Urinary bladder (tissue), 4 donors: ENCODE measurements at places on chromosomes 7 and 10. TPM values are rescaled to one million over a fixed set of nuclear protein-coding genes. Genes with fewer than 3 reads are reported as not detected.

- no peak for DNase-seq
Measured at GRCh38 chr7:124411796-124412195, 353.8 kb downstream of the GPR37 start.

DNA sequence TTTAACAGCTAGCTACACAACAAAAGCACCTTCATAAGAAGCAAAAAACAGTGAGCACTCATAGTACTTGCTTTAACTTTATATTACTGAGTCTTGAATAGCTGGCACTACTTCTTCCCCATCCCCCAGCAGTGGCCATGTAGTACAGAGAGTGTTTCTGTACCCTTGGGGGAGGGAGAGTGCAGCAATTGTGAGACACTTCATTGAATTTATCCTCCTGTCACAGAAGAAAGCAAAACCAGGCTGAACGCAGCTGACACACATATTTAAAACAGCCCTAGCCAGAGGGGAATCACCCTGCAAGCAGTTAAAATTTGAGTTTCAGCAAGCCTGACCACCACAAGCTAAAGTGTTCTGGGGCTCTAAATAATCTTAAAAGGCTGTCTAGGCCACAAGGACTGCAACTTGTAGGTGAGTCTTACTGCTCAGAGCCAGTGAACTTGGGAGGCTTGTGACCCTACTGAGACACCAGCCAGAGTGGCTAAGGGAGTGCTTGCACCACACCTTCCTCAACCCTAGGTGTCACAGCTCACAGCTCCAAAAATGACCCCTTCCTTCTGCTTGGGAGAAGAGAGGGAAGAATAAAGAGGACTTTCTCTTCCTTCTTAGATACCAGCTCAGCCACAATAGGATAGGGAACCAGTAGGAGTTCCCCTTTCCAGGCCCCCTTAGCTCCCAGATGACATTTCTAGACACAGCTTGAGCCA lies 97.7 kb upstream of the MEOX2 start:
- DNase-seq, result no peak

DNA sequence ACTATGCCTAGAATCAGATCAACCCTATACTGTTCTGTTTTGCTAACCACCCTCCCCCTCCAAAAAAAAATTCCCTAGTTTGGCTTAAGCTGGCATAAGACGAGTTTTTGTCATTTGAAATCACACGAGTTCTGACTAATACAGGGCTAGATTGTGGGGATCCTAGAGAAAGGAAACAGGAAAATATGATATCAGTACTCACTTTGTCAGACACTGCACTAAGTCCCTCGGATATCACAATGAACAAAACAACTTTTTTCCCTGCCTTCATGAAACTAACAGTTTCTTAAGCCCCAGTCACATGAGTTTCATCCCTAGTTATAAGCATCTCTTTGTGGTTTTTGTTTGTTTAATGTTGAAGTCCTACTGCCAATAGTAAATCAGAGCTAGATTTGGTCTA lies 118.5 kb downstream of the ITGB8 start:
- no peak for DNase-seq

The SFTPA2 gene
- total RNA-seq, result not detected
